Heart left ventricle (tissue), 16 donors: ENCODE measurements at places on chromosomes 7 and 10. TPM values are rescaled to one million over a fixed set of nuclear protein-coding genes. Genes with fewer than 3 reads are reported as not detected.

NSUN6 gene
- total RNA-seq: 8.1 TPM

FLNC gene
- 3,687 TPM for total RNA-seq

CFAP58 gene
- total RNA-seq: 3.8 TPM

MKX gene
- total RNA-seq: 0.95 TPM

OR2A5 gene
- not detected for total RNA-seq

GNAT3 gene
- total RNA-seq: not detected

CNPY4 gene
- 8.3 TPM for total RNA-seq

TAS2R5 gene
- not detected for total RNA-seq
